ENCODE measurements at places on chromosomes 12 and 14.

- DNase-seq = no peak
Observed at GRCh38 chr12:115726691-115727090, 550.8 kb downstream of the MED13L start.

- DNase-seq = no peak
Observed at GRCh38 chr12:4580281-4580688, 18.3 kb downstream of the DYRK4 start.

GRCh38 chr12:24561882-24562770 lies 386.8 kb downstream of the BCAT1 start:
- DNase-seq = peak; percentile 64

- DNase-seq = no peak
Observed at GRCh38 chr14:54000341-54000811, 43.8 kb upstream of the BMP4 start.

DNA sequence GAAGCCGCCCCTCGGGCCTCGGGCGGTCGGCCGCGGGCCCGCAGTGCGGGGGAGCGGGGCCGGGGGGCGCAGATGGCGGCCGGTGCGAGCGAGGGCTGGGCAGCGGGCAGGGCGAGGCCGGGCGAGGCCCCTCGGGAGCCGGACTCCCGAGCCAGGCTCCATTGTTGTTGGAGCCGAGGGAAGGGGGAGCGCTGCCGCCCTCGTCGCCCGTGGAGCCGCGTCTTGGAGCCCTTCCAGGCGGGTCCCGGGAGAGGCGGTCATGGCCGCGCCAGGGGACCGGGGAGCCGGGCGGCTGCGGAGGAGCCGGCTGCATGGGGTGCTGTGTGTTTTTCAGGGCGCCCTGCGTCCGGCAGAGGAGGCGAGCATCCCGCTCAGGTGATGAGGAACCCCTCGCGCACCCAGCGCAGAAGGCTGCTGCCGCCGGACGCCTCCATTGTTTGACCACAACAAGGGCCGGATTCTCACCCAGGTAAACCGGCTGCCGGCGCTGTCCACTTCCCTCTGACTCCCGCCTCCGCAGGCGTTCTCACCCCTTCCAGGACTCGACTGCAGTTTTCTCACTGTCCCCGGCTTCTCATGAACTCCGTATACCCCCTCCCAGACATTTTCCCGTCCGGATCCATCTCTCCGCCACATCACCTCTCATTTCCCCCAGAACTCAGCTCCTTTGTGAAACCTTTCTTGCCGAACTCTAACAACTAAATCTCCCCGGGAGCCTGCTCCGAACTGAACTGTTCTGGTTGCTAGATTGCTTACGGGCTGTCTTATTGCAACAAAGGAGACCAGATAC lies 732 bp downstream of the ZNF664 start:
- DNase-seq = peak; percentile 41

DNA sequence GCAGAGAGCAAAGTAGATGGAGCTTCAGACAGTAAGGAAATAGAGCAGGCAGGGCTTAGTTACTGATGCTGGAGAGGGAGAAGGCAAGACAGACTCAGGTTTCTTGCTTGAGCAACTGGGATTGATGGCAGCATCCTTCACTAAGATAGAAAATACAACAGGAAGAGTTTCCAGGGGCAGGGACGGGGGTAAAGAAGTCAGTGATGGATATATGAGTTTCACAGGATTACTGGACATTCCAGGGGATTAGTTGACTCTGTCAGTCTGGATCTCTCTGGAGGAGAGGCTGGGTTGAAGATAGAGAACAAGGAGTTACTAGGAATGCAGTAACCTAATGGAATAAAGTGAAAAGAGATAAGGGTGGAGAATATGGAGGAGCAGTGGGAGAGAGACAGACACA lies 74.5 kb upstream of the ATF1 start:
- no peak for DNase-seq

DNA sequence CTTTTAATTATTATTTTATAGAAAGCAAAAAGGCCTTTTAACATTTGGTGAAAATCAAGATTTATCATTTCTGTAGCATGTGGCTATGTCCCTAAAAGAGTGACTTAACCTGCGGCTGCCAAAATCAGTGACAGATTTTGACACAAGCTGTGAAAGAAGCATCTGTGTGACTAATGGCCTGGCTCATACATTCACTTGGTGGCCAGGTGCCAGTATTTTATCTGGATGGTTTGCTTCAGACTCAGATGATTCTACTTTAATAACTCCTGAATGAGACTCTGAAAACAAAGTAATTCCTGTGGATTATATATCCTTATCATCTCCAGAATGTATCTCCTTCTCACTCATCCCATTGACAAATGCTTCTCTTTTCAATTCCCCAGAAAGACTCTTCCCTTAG lies 103.0 kb downstream of the FSCB start:
- no peak for DNase-seq

- DNase-seq = no peak
Observed at GRCh38 chr12:65942102-65942501, 117.8 kb downstream of the HMGA2 start.

DNA sequence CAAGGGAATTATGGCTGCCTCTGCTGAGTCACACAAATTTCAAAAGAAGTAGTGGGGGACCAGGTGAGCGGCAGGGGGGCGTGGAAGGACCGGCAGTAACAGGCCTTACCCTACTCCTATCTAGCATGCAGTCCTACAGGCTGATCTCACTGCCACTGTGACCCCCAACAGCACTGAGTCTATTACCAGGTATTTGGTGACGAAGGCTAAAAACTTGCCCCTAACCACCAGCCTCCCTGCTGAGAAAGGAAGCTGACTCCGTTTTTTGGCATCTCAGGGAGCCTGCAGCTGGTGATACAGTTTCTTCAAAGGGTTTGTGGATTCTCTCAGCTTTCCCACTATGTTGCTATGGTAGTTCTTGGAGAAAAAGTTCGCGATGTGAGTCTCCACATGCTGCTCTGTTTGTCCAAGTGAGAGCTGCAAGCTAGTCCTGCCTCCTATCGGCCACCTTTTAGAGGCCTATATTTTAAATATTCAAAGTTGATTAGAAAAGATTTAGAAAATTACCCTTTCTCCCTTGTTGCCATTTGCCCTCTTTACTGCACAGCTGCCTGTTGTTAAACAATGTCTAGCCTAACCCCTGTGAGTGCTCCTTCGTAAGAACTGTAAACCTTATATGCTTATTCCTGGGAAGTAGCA lies 57.1 kb upstream of the SLCO1B1 start:
- no peak for DNase-seq

DNA sequence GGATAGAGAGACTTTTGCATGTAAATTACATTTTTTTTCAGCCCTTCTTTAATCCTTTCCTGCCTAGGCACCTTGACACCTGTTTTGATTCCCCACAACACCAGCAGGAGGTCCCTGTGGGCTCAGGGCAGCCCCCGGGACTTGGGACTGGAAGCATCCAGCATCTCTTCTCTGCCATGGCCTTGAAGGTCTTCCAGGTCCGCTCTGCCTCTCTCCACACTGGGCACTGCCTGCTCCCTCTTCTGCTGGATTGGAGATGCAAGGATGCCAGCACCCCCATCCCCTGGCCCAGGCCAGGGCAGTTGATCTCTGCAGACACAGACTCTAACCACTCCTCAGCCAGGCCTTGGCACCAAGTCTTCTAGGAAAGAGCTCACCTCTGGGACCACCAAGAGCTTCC lies 134.5 kb upstream of the C14orf180 start:
- no peak for DNase-seq

All from progenitor cell of endocrine pancreas (in vitro differentiated cells).